GM04504 (cell line): ENCODE measurements at places on chromosomes 16 and 17.

DNA sequence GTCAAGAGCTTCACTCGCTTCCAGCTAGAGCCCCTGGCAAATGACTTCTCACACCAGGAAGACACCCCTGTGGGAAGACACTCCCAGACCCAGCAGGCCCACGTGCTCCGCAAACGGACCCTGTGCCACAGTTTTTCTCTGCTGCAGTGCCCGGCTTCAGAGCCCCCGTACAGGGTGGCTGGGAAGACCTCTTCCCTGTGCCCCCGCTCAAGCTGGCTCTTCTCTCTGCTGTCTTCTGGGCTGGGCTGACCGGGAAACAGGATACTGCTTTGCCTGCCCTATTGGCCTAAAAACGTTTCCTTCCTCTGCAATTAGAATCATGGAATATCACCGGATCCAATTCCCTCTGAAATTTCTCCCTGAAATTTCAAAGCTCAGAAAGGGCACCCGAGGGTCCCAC, 63.7 kb upstream of the CRHR1 start:
- no peak for DNase-seq

DNA sequence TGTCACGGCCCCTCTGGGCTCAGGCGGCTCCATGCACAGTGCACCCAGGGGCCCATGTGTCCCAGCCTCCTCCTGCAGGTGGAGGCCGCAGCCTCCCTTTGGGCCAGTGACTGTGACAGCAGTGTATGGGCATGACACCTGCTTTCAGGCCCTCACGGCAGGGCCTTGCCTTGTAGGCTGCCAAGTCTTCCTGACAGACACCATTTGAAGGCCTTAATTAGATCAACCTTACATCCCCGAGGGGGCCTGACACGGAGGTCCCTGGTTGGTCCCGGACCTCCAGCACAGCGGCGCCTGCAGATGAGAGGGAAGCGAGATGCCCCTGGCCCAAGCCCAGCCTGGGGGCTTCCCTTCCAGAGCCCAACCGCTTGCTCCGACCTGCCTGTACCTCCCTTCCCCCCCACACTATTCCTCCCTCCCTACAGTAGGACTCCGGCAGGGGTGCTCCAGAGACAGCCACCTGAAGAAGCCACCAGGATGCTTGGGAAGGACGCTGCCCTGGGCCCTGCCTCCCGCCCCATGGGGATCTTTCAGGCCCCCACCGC, 31.9 kb downstream of the BAIAP2 start:
- DNase-seq, result no peak

DNA sequence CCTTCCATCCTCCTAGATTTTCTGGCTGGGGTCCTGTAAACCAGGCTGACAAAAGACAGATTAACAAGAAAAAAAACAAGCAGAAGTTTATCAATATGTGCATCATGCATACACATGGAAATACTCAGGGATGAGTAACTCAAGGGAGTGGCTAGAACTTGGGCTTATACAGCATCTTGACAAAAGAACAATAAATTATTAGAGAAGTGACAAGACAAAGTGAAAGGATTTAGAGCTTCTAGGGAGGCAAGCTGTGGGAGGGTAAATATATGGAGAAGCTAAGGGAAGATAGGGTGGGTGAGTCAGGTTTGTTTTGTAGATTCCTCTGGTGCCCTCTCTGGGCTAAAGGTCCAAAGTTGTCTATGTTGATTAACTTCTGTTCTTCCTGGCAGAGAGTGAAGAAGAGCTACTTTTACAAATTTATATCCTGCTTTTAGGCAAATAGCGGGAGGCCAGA, 48.0 kb upstream of the NDRG4 start:
- peak; percentile 29 for DNase-seq

DNA sequence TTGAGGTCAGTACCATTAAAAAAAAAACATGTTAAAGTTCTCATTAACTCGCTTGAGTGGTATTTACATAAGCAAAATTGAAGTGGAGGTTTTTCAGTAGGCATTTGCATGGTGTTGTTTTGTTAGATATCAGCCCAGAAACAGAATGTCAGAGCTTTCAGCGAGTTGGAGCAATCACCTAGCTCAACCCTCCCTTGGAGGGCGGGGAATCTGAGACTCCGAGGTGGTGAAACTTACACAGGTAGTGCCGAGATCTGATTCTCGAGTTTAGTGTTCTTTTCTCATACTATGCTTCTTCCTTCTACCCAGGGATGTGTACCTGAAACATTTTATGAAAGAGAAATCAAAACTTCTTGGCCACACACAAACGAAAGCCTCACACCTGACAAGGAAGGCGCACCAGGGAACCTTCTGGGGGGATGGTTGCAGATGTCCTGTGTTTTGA, 6.6 kb downstream of the SEC14L1 start:
- no peak for DNase-seq

- DNase-seq, result no peak
These were observed 201.3 kb downstream of the XYLT1 start for GRCh38 chr16:17269439-17269838.

- no peak for DNase-seq
These were observed 52.7 kb downstream of the ARSG start for GRCh38 chr17:68343976-68344375.

DNA sequence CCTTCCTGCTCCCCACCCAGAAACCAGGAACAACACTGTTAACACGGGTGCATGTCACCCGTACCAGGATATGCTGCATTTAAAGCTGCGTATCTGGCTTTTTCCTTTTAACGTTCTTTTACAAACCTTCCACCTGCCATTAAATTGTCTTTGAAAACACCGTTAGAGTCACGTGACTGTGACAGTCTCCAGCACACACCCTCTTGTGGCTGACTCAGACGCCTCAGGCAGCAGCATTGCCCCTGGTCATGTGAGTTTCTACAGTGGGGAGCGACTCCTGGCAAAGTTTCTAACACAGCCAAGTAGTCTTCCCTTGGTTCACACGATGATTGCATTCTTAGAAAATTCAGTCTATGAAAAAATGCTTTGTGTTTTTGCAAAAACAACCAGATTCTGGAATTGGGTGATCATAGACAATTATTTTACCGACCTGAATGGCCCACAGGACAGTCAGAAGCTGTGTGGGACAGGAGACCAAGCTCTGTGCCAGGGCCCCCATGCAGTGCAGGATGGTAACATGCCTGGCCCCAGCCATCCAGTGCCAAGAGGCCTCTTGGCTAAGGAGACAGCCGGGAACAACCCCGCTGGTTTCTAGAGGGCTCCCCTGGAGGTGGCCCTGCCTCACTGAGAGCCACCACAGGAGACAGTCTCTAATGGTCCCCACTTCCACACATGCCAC, 199.1 kb downstream of the KATNIP start:
- DNase-seq, result peak; percentile 87

GRCh38 chr17:75402026-75402425, 3.5 kb downstream of the GRB2 start:
- DNase-seq, result no peak

GRCh38 chr16:27154705-27155521, 48.4 kb upstream of the KDM8 start:
- DNase-seq, result no peak

DNA sequence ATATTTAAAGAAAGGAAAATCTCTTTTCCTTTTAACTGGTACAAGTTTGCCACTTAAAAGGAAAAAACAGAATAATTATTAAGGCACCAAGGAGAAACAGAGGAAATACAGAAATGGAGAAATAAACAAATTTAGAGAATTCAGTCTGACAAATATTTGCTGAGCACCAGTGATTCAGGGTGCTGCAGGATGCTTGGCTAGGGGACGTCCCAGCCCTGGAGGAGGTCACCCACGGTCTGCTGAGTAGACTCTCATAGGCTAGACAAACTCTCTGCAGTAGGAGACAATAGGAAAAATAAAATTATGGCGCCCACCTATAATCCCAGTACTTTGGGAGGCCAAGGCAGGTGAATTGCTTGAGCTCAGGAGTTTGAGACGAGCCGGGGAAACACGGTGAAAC, 15.9 kb downstream of the C1QTNF1 start:
- no peak for DNase-seq

DNA sequence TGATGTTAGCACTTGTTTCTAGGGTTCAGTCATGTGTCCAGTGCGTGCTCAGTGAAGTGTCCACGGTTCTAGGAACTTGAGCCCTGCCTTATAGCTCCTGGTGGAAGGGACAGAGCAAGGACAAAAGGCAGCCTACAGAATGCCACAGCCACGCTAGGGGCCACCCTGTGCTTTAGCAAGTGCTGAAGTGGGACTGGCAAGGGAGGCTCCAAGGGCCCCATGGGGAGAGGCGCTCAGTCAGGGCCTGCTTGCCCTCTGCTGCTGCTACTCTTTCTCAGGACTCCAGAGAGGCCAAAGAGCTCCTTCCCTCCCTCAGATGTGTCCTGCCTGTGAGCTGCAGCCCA, 6.8 kb downstream of the NT5C start:
- no peak for DNase-seq

- no peak for DNase-seq
These were observed 22.9 kb downstream of the PIK3R6 start for GRCh38 chr17:8844229-8845218.

- no peak for DNase-seq
These were observed 117.4 kb downstream of the MYO1D start for GRCh38 chr17:32759476-32759875.

- no peak for DNase-seq
These were observed 33.5 kb downstream of the KCNJ2 start for GRCh38 chr17:70202840-70203239.

DNA sequence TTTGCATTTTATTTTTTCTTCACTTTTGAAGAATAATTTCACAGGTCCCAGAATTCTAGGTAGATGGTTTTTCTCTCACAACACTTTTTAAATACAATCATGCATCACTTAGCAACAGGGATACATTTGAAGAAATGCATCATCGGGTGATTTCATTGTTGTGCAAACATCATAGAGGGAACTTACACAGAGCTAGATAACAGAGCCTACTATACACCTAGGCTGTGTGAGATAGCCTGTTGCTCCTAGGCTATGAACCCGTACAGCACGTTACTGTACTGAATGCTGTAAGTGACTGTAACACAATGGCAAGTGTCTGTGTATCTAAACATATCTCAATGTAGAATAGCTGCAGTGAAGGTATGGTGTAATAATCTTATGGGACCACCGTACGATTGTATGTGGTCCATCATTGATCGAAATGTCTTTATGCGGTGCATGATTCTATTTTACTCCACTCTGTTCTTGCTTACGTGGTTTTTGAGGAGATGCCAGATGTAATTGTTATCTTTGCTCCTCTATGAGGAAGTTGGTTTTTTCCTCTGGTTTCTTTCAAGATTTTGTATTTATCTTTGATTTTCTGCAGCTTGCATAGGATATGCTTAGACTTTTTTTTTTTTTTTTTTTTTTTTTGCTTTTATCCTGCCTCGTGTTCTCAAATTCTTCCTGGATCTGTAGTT, 35.5 kb upstream of the TMEM92 start:
- DNase-seq, result no peak

- DNase-seq, result no peak
These were observed 8.8 kb downstream of the RASL10B start for GRCh38 chr17:35740216-35740615.

- DNase-seq, result no peak
These were observed 21.0 kb upstream of the FZD2 start for GRCh38 chr17:44536090-44536953.

DNA sequence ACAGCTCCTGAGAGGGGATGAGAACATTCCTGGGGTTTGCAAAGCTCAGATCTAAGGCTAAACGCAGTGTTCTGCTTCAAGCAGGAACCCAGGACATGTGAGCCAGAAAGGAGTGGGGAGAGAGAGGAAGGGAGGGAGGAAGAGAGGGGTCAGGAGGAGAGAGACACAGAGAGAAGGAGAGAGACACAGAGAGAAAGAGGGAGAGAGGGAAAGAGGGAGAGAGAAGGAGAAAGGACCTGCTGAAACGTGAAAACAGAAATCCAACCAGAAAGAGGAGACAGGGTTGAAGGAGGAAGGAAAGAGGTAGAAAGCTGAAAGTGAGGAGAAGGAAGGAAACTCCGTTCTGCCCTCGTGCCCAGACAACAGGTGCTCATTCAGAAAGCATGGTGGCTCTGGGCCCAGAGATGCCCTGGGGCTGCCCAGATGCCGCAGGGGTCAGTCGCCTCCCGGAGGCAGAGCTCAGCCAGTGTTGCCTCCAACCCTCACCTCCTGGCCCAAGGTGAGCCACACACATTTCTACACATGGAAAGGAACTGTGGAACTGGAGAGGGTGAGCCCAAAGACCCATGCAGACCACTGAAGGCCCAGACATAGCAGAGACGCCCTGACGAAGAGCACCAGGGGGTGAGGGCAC, 49.0 kb upstream of the ENPP7 start:
- DNase-seq, result no peak

GRCh38 chr17:45408611-45409421, 23.9 kb downstream of the ARHGAP27 start:
- DNase-seq, result no peak

- DNase-seq, result no peak
These were observed 3.1 kb downstream of the RAB37 start for GRCh38 chr17:74740173-74740572.

DNA sequence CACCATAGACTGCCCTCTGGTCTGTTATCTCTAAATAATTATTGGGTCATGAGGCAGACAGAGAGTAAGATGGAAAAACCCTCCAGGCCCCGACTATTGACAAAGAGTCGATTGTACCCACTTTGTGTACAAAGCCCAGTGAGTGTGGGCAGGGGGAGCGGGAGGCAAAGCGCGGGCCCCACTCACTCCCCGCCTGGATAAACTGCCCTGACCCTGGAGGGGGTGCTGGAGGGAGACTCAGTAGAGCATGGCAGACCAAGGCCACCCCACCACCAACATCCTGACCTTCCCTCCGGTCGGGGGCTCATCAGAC, 11.2 kb upstream of the CPSF4L start:
- DNase-seq, result no peak

DNA sequence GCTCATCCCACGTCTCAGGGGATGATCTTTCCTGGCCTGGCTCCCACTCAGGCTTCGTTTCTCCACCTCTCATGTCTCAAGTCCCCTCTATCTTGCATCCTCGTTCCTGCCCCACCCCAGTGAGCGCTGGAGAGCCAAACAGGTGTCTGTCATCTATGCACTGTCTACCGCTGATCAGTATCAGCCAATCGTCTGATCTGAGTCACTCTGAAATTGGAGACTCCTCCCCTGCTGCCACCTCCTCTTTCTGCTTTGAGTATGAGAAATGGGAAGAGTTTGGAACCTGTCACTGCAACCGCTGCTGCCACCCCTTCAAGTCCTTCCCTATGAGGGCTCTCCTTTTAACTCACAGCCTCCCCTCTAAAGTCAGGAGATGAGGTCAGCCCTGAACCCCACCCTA, 28.0 kb downstream of the FZD2 start:
- DNase-seq, result no peak

DNA sequence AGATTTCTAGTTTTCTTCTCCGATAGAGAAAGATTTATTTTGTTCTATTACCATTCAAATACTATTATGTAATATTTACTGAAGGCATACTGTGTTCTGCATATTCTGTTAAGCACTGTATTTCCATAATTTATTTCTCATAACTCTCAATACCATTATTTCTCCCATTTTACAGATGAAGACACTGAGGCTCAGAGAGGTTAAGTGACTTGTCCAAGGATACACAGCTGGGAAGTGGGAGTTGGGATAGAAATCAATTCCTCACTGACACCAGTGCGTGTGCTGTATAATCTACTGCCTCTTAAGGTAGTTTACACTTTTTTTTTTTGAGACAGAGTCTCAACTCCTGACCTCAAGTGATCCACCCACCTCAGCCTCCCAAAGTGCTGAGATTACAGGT, 7.4 kb downstream of the NLRC3 start:
- no peak for DNase-seq

GRCh38 chr17:13597723-13598347, 3.9 kb downstream of the HS3ST3A1 start:
- no peak for DNase-seq

GRCh38 chr16:55832425-55832772, 497 bp downstream of the CES1 start:
- DNase-seq, result no peak

GRCh38 chr16:2008009-2008526, 1.6 kb downstream of the ZNF598 start:
- DNase-seq, result peak; percentile 74
